ENCODE measurements at places on chromosomes 13 and 19.

DNA sequence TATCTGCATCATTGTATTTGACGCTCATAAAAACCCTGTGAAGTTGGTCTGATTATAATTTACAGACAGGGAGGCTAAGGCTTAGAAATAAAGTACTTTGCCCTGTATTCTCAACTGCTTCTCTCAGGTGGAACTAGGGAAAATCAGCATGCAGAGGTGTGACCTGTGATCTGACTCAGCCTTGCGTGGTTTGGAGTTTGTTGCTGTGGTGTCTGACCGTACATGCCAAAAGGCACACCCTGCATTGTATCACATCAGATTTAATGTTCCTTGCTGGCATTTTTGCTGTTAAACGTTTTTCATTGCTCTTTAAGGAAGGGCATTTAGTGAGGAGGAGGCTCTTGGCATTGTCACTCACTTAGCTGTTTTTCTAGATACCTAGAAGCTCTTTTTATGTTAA is 58.8 kb upstream of the C1QTNF9B start:
- DNase-seq = no peak

GRCh38 chr13:102401265-102401664 is 583 bp downstream of the FGF14 start:
- DNase-seq = no peak

DNA sequence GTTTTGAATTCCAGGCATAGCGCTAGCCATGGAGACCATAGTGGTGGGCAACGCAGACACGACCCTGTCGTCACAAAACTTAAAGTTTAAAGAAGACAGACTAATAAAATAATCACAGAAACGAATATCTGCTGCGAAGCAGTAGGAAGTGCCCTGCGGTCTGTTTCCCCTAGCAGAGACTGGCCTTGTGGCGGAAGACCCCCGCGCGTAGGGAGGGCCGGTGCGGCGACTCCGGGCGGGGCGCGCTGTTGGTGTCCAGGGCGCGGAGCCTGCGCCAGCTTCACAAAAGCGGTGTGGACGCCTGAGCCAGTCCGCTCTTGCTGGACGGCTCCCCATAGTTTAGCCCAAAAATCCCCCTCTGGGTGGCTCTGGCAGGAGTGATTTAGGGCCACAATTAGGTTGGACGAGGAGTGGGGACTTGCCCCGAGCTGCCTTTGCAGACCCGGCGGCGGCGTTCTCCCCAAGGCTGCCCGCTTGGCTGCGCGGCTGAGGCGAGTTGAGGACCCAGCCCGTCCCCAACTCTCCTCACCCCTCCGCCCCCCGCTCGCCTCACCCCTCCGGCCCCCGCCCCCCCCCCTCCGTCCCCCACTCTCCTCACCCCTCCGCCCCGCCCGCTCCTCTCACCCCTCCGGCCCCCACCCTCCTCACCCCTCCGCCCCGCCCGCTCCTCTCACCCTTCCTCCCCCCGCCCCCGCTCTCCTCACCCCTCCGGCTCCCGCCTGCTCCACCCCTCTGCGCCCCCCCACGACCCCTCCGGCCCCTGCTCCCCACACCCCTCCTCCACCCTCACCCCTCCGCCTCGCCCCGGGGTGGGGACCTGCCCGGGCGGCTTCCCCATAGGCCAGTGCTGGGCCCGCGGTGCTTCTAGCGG is 14.2 kb upstream of the LATS2 start:
- DNase-seq = no peak

GRCh38 chr19:31875591-31875990 is 469.8 kb upstream of the ZNF507 start:
- DNase-seq = no peak

DNA sequence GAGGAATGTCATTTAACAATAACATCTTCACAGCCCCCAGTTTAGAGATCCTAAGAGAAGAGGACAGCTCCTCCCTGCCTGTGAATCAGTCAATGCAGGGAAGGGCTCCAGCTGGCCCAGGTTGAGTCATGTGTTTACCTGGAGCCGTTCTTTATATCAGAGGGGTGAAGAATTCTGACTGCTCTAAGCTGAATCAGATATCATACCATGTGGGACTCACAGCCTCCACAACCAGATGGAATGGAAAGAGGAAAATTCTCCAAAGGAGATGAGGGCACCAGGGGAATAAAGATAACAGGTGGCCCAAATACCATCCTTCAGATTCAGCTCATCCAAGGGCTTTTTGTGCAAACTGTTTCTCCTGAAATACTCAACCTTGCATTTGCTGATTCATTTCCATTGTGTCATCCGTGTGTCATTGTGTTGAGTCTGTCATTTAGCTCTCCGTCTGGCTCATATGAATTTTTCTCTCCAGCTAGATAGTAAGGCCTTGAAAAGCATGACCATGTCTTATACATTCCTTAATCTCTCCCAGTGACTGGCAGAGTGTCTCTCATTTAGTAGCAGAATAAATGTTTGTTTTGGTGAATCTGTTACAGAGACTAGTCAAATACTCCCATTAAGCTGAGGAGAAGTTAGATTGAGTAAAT is 217.9 kb downstream of the RFC3 start:
- no peak for DNase-seq

Measured in activated CD4-positive, alpha-beta T cell treated with anti-CD3 and anti-CD28 coated beads, Interleukin-2, amount 50 U/mL, for 4 hours (primary cell).